ENCODE measurements at places on chromosomes 2 and 18.

- DNase-seq = no peak
Measured at GRCh38 chr18:64270121-64270520, 121.2 kb upstream of the LINC00305 start.

GRCh38 chr2:310994-311393 lies 23.1 kb upstream of the ALKAL2 start:
- DNase-seq = no peak

GRCh38 chr2:126656431-126657147 lies 631 bp downstream of the GYPC start:
- DNase-seq = peak; percentile 71

DNA sequence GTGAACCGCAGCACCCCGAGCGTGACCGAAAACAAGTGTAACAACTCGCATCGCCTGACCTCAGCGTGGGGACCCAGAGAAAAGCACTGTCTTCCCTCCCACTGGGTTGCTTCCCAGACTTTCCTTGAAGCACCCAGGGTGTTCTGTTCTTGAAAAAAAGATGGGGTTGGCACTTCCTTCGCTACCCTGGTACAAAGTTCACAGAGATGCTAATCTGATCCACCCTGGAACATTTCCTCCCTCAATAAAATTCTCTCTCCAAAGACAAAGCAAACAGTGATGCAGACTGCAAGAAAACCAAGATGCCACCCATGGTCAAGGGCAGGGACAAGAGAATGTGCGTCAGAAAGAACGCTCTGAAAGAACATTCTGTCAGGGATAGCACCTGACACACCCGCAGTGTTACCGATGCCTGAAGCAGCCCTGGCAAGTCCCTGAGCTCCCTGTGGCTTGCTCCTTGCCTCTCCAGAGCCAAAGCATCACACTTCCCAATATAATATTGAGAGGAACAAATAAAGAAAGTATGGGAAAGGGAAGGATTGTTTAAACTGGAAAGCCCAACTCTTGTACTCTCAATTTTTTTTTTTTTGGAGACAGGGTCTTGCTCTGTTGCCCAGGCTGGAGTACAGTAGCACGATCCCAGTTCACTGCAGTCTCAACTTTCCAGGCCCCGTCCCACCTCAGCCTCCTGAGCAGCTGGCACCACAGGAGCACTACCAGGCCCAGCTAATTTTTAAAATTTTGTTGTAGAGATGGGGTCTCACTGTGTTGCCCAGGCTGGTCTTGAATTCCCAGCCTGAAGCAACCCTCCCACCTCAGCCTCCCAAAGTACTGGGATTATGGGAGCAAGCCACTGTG lies 70.7 kb downstream of the TBC1D8 start:
- DNase-seq = no peak

- no peak for DNase-seq
Measured at GRCh38 chr2:240135706-240136012, 446 bp downstream of the COPS9 start.

- DNase-seq = no peak
Measured at GRCh38 chr2:196307775-196308305, 136.5 kb upstream of the STK17B start.

GRCh38 chr2:130850788-130851623 lies 14.3 kb downstream of the ARHGEF4 start:
- peak; percentile 33 for DNase-seq

- DNase-seq = no peak
Measured at GRCh38 chr2:231467613-231468530, 3.6 kb upstream of the NCL start.

- peak; percentile 77 for DNase-seq
Measured at GRCh38 chr2:134120733-134121630, 132.9 kb upstream of the MGAT5 start.

DNA sequence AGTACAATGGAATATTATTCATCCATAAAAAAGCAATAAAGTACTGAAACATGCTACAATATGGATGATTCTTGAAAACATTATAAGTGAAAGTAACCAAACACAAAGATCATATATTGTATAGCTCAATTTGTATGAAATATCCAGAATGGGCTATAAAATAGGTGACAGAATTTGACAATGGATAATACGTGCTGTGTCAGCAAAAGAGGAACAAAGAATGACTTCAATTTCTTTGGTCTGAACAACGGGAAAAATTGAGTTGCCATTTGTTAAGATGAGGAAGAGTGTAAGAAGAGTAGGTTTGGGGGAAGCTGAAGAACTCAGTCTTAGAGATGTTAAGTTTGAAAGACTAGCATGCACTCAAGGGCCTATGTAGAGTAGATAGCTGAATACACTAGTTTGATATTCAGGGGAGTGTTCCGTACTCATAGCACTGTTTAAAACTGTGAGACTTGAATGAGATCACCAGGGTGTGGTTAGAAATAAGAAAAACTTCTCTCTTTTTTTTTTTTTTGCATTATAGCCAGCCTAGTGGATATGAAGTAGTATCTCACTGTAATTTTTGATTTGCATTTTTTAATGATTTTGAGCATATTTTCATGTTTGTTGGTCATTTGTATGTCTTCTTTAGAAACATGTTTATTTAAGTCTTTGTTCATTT lies 213.6 kb downstream of the NR4A2 start:
- DNase-seq = no peak

DNA sequence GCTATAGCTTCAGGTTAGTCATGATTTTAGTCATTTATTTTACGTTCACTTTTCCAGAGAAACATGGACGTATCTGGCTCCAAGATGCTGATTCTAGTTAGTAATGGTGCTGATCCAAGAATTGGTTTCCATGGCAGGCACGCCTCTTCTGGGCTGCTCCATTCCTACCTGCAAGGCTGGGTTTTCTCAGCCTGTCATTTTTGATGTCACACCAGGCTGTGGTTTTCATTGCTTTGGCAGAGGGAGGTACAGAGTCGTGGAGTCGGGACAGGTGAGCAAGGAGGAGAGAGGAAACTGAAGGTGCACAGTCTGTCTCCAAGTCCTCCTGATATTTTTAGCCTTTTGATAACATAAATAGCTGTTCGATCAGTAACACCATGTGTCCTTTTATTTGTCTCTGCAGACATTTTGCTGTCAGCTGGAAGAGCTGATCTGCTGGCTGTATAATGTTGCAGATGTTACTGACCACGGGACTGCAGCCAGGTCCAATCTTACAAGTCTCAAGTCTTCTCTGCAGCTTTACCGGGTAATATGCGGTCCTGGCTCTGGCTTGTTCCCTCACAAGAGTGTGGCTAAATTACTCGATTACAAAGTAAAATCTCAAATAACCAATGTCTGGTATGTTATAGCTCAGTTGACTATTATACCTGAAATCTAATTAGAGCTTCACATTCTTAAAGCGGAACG lies 17.8 kb downstream of the CEP68 start:
- DNase-seq = no peak

DNA sequence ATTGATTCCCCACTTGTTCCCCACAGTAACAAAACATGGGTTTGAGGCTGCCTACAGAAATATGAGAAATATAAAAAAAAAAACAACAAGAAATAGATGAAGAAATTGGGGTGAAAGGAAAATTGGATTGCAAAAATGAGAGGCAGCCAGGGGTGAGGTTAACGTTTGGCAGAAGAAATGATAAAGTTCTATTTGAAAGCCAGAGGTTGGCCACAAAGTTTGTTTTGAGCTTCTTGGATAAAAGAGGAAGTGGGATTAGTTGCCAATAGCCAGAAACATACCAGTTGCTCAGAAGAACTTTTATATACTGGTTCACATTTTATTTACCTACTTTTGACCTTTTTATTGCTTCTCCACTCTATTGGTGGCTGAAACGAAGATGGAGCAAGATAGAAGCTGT lies 67.5 kb downstream of the FASTKD2 start:
- DNase-seq = no peak

- no peak for DNase-seq
Measured at GRCh38 chr2:25295621-25296020, 46.1 kb downstream of the DNMT3A start.

- peak; percentile 81 for DNase-seq
Measured at GRCh38 chr2:121831841-121832240, 76.4 kb downstream of the TSN start.

DNA sequence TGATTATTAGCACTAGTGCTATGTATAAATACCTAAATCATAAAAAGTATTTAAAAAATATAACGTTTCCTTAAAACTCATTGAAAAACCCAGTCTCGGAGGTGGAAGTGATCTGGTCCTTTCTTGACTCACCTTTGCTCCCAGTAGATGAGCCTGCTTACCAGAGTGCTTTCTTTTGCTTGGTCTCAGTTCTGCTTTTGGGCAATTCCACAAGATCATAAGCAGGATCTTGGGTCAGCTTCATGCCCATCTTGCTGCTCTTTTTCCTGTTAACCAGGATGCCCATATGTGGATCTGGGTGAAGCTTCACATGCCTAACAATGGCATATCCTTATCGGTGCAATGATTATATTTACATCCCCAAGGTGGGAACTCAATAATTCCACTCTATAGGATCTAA lies 332.1 kb upstream of the FAM98A start:
- DNase-seq = no peak

GRCh38 chr2:134861173-134861572 lies 22.8 kb downstream of the ACMSD start:
- no peak for DNase-seq

DNA sequence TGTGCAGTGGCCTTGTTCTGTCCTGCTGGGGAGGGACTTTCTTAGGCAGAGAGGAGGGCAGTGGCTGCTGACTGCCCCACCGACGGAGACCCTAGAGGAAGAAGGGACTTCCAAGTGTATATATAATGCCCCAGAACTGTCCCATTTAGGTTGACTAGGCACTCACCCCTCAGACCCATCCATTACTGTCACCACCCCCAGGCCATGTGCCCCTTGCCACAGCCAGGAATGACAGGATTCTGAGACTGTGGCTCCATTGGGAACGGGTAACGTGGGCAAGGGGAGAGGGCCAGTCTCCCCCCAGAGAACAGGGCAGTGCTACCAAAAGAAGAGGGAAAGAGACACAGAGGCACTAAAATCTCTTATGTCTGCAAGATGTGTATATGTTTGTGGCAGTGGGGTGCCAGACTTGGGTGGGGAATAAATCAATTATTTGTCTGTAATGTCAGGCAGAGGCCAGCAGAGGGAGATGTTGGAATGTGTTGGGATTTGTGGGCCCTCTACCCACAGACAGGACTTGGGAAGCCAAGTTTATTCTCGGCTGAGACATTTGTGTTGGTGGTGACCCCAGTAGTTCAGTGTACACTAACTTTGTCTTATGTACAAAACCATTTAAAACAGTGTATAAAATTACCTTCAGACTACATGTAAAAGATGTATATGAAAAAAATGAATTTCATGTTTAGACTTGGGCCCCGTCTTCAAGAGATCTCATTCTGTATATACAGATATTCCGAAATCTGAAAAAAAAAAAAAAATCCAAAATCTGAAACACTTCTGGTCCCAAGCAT lies 24.0 kb upstream of the TMEM37 start:
- no peak for DNase-seq

- DNase-seq = peak; percentile 73
Measured at GRCh38 chr2:71801969-71802368, 345.7 kb downstream of the CYP26B1 start.

- DNase-seq = no peak
Measured at GRCh38 chr18:49846361-49846662, 33.0 kb upstream of the ACAA2 start.

DNA sequence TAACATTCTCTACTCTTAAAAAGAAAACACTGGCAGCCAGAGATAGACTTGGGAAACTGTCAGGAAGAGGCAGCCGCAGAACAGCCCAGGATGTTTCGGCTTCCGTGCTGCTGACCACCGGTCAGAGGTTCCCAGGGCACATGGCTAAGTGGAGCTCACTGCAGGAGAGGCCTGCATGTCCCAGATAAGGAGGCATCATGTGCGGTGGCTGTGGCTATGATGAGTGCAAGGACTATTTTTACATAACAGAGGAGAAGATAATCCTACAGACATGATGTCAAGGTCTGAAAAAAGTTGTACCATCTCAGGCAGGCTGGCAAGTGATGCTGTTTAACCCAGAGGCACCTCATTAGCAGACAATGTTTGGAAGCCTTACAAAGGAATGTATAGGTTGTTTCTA lies 252.3 kb downstream of the CYRIA start:
- DNase-seq = peak; percentile 71

- peak; percentile 29 for DNase-seq
Measured at GRCh38 chr2:205763708-205764211, 81.5 kb downstream of the NRP2 start.

- DNase-seq = no peak
Measured at GRCh38 chr2:72156872-72157271, 9.2 kb upstream of the CYP26B1 start.

DNA sequence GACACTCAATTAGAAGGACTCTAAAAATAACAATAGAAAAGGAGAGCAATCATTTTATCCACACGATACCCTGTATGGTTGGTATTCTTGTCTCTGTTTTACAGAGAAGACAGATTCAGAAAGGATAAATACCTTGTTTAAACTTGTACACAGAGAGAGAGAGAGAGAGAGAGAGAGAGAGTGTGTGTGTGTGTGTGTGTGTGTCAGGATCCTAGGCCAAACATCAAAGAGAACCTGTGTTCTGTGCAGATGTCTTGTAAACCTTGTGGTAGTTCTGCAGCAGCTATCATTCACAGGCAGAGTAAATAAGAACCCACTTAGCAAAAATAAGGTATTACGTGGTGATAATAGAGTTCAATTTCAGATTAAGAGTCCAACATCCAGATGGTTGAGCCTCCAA lies 4.3 kb upstream of the CRIM1 start:
- DNase-seq = no peak

DNA sequence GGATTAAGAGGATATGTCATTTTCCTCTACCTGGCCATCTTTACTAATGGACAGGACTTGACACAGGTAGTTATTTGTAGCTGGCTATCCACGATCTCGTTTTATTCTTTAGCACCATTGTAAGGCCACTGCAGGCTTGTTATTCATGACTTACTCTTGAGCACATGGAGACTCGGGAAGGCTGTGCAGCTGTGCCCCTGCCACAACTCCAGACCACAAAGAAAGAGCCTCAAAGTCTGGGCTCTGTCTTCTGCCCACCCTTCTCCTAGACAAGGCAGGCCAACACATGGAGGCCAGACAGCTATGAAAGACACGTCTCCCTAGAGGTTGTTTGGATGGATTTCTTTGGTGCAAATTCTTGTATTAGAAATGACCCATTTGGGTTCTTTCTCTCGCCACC lies 133.8 kb downstream of the NAPG start:
- DNase-seq = no peak

- no peak for DNase-seq
Measured at GRCh38 chr2:60140185-60140584, 413.3 kb downstream of the BCL11A start.

DNA sequence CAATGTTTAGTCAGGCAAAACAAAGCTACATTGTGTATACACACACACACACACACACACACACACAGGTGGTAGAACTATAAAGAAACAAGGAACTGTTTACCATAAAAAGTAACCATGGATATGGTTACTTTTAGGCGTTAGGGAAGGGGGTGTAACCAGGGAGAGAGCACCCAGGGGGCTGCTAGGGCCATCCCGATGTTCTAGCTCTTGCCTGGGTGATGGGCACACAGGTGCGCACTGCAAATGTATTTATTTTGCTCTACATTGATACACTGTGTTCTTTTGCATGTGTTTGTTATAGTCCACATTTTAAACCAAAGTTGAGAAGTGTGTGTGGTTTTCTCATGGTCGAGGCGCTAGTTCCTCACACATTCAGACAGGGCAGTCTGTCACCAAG lies 69.8 kb upstream of the MYCN start:
- DNase-seq = no peak

Measured in heart left ventricle (tissue), 16 donors.